ENCODE measurements at places on chromosomes 2 and 18.

GRCh38 chr18:78092901-78093300 is 843.3 kb downstream of the GALR1 start:
- DNase-seq: no peak

- DNase-seq: no peak
These were observed 114.3 kb downstream of the GALNT1 start for GRCh38 chr18:35695803-35696202.

DNA sequence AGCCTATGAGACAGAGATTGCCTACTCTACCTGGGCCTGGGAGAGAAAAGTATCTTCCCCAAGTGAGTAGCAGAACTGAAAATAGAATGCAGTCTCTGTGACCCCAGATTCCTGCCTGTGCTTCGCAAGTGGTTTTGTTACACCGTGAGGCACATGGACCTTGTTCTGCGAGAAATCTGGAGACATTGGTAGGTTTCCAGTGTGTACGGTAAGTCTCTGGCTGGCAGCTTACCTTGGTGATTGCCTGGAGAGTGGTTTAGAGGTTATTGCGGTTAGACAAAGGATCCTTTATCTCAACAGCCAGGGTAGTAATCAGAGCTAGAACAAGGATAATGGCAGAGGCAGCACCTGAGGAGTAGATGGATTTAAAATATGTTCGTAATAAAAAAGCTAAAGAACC is 606.0 kb upstream of the GCFC2 start:
- DNase-seq: no peak

GRCh38 chr18:38759457-38759856 is 1193.9 kb upstream of the CELF4 start:
- no peak for DNase-seq

- DNase-seq: no peak
These were observed 22.3 kb upstream of the INSIG2 start for GRCh38 chr2:118065921-118066511.

DNA sequence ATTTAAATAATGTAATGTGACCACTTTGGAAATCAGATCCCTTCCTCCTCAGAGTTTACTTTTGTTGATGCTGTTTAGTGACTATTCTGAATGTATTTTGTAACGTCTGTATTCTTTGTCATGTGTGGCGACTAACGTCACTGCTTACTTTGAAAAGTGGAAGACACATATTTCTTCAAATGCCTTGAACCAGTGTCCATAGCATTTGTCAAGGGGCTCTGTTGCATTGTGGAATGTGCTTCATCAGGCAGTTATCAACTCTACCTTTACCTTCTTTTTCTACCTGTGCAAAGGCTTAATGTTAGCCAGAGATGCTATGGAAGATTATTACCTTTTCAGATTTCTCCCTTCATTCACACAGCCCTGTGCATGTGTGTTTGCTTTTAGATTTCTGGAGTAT is 162.4 kb downstream of the ZNF407 start:
- no peak for DNase-seq

GRCh38 chr2:110747522-110748488 is 15.4 kb downstream of the ACOXL start:
- DNase-seq: no peak

DNA sequence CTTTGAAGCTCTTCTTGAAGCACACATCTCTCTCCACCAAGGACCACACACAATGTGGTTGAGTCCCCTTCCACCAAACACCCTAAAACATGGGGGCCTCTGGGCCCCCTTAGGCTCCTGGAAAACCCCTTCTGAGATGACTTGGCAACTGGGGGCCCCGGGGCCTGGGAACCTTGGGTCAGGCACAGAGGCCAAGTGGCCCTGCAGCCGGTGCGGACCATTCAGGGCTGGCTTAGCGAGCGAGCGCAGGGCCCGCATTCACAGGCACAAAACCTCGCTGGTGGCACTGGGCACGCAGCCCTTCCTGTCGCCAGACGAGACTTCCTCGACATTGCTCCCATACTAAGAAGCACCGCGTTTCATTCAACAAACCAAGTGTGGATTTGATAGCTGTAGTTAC is 111.2 kb upstream of the ID2 start:
- no peak for DNase-seq

GRCh38 chr2:121532894-121533293 is 2.2 kb downstream of the RNU4ATAC start:
- no peak for DNase-seq

DNA sequence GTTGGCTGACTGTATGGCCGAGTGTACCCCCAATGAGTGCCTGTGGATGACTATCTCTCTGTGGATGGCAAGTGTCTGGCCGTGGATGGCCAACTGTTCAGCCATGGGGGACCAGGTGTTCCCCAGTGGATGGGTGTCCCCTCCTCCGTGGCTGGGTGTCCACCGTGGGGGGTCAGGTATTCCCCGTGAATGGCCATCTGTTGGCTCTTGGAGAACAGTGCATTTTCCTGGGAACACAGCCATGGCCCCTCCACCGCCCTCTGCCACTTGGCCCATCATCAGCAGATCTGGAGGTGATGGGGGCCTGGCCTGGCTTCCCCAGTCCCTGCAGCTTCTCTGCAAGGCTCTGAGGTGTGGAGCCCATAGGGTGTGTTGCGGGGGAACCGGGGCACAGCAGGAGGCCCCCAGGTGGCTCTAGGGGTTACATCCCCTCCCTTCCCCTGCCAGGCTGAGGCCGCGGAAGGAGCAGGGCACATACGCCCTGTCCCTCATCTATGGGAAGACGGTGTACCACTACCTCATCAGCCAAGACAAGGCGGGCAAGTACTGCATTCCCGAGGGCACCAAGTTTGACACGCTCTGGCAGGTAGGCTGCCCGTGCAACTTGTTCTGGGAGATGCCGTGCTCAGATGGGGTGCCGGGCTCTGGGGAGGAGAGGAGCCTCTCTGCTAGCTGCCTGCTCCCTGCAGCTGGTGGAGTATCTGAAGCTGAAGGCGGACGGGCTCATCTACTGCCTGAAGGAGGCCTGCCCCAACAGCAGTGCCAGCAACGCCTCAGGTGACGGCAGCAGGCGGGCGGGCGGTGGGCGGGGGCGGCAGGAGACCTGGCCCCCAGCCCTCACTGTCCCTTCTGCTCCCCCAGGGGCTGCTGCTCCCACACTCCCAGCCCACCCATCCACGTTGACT is 19.3 kb downstream of the ZAP70 start:
- DNase-seq: no peak

- no peak for DNase-seq
These were observed 48.4 kb downstream of the ZEB2 start for GRCh38 chr2:144471305-144472045.

DNA sequence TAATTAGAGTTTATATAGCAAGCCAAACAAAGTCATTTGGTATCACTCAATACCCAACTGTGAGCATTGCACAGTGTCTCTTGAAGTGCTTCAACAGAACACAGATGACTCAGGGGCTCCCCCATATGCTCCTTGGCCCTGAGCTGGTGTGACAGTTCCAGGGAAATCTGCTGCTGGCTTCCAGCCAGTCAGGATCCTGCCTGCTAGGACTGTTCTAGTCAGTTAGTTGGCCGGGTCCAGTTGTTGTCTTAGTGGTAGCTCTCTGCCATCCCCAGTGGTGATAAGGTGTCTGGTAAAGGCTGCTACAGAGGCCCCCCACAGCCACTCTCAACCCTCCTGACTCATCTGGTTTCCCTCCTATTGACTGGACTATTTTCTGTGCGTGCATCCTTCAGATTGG is 100.3 kb downstream of the IRS1 start:
- DNase-seq: no peak

GRCh38 chr2:223537115-223537514 is 65.0 kb downstream of the SCG2 start:
- DNase-seq: no peak

DNA sequence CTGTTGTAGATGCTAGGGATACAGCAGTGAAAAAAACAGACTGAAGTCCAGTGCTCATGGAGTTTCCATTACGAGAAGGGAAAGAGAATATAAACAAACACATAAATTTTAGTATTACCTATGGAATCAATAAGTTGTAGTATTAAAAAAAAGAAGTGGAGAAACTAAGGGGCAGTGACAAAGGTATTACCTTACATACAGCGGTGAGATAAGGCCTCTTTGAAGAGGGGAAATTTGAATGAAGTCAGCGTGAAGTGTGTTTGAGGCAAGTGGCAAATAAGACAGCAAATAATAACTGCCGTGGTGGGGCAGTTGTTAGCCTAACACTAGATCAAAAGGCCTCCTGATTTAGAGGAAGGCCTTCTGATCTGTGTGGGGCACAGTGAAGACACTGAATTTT is 57.9 kb downstream of the TLK1 start:
- no peak for DNase-seq

GRCh38 chr2:218890369-218890768 is 9.7 kb downstream of the WNT10A start:
- DNase-seq: no peak

DNA sequence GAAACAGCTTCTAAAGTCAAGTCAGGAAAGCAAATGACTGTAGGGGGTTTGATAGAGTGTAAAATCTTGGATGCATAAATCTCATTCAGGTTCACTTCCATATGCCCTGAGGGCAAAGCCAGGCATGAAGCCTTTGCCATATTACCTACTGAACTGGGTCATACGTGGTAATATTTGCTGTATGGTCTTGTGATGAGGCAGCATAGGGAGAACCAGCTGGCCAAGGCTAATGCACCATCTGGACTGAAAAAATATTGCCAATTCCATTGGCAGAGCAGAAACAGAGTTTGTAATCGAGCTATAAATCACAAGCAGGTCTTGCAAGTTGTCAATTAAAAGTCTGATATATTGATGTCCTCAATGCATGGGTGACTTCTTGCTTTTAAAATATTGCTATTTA is 243.8 kb downstream of the ERBB4 start:
- DNase-seq: no peak

DNA sequence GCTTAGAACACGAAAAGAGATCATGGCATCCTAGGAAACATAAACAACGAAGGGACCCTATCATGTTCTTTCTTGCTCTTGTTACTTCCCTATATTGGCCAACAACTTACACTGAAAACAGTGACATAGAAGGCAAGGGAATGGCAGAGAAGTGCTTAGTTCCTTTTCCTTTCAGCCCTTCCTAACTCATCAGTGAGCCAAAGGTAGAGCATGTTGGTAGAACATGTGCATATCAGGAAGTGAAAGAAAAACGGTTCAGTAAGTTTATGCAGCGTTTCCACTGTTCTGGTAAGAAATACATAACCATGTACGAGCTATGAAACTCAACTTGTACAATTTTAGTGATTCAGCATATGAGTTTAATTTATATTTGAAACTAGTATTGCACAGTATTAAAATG is 21.7 kb downstream of the AKAIN1 start:
- no peak for DNase-seq

- DNase-seq: no peak
These were observed 400.3 kb upstream of the SMIM21 start for GRCh38 chr18:75827751-75828287.

DNA sequence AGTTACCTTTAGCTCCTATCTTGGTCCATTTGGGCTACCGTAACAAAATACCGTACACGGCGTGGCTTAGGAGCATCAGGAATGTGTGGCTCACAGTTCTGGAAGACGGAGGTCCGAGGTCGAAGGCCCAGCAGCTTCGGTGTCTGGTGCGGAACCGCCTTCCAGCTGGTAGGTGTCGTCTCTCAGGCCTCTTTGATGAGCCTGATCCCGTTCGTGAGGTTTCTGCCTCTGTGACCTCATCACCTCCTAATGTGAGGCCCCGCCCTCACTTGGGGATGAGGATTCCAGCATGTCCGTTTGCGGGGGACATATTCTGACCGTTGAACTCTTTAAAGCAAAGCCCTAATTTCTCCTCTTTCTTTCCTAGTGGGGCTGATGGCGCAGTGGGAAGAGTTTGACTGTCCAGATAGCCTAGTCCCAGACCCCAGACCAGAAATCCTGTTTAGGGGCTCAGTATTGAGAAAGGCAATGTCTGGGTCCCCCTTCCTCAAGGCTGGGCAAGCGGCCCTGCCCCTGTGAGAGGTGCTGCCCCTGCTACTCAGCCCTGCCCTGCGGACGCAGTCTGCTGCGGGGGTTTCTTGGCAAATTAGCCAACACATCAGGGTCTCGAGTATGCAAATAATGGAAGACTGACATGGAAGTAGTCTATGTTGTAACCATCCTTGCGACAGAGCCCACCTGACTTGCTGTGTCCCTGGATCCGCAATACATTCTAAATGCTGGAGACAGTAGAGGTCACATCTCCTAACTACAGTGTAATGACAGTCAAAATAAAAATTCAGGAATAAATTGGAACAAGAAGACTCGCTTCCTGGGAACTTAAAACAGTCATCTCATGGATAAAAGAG is 128.0 kb downstream of the ASB1 start:
- DNase-seq: no peak

DNA sequence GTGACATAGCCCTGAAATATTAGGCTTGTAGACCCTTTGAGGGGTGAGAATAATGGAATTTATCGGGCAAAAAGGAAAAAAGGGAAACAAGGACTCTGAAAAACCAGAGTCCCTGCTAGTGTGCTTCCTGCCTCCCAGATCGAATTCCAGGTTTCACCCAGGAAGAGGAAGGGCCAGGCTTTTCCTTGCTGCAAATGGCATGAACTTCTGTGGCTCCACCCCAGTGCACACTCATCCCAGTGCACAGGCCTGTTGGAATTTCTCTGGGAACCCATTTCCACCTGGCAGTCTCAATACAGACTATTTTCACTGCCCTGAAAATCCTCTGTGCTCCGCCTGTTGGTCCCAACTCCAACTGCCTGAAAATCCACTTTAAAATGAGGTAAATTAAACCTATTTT is 29.9 kb downstream of the C18orf54 start:
- DNase-seq: no peak

GRCh38 chr2:109185821-109186570 is 57.0 kb downstream of the SH3RF3 start:
- no peak for DNase-seq

GRCh38 chr2:10331702-10332401 is 29.1 kb downstream of the HPCAL1 start:
- peak; percentile 65 for DNase-seq

- DNase-seq: peak; percentile 58
These were observed 193.7 kb upstream of the ID2 start for GRCh38 chr2:8488001-8488738.

DNA sequence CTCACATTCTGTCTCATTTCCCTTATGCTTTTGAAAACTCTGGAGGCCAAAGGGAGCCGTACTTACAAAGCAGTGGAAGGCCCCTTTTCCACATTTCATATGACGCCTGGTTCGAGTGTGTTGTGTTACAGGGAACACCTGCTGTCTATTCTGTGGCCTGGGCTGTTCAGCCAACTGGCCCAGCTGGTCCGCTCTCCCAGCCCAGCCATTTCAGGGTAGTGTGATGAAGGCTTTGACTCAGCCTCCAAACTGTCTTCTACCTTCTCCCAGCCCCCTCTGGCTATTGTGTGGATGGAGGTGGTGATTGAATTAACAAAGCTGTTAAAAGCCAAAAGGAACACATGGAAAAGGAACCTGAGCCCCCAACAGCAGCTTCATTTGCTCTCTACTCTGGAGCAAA is 233.8 kb downstream of the ICOS start:
- DNase-seq: no peak

- no peak for DNase-seq
These were observed 119.1 kb upstream of the PELI1 start for GRCh38 chr2:64263315-64263714.

DNA sequence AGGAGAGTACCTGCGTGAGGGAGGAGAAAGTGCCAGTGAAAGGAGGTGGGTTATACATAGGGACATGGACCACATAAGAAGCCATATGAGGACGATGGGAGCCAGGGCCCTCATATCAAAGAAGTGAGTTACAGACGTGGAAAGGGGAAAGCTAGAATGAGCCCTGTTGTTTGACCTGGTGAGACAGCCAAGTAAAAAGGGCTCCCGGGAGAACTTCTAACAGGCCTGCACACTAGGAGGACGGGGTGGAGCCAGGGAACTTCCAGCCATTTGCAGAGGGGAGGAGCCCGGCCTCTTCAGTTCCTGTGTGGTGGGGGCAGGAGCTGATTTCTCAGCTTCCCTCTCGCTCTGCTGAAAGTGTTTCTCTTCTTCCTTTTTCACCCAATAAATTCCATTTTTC is 84.1 kb upstream of the SLC66A3 start:
- DNase-seq: no peak
